ENCODE measurements at places on chromosomes 6 and 20. TPM values are rescaled to one million over a fixed set of nuclear protein-coding genes. Genes with fewer than 3 reads are reported as not detected.

DNA sequence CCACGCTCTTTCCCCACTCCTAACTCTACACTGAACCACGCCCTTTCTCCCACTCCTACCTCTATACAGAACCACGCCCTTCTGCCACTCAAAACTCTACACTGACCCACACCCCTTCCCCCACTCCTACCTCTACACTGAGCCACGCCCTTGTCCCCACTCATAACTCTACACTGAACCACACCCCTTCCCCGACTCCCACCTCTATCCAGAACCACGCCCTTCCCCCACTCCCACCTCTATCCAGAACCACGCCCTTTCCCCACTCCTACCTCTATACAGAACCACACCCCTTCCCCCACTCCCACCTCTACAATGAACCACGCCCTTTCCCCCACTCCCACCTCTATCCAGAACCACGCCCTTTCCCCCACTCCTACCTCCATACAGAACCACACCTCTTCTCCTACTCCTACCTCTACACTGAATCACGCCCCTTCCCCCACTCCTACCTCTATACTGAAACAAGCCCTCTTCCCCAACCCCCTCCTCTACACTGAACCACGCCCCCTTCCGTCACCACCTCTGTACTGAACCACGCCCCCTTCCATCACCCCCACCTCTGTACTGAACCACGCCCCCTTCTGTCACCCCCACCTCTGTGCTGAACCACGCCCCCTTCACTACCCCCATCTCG, 10.1 kb downstream of the PXMP4 start:
- no peak for DNase-seq

The COL9A1 gene
- 0.29 TPM for total RNA-seq

GRCh38 chr6:43175676-43176422, 4.8 kb downstream of the SRF start:
- no peak for DNase-seq

GRCh38 chr20:31751126-31751525, 12.0 kb downstream of the TPX2 start:
- DNase-seq = no peak

GRCh38 chr20:63107449-63108200, 100.9 kb upstream of the BHLHE23 start:
- DNase-seq = no peak

GRCh38 chr6:106318851-106319250, 6.7 kb downstream of the ATG5 start:
- no peak for DNase-seq

The PAQR8 gene
- total RNA-seq = 3.9 TPM

The FOXQ1 gene
- not detected for total RNA-seq
